WTC11 (cell line): ENCODE measurements at places on chromosomes 3 and 15. TPM values are rescaled to one million over a fixed set of nuclear protein-coding genes. Genes with fewer than 3 reads are reported as not detected.

GPR171 gene
- 0.17 to 0.32 TPM in 2 of 3 replicates, not detected in the other for total RNA-seq

DNAH12 gene
- 0.02 TPM in 1 of 3 replicates, not detected in the others for total RNA-seq

ADGRG7 gene
- total RNA-seq = not detected in 3 replicates

CMTM7 gene
- 19.9 to 24.0 TPM (median 23.4 TPM) in 3 replicates for total RNA-seq

FOXB1 gene
- total RNA-seq = 10.8 to 15.0 TPM (median 13.7 TPM) in 3 replicates

SST gene
- 0.32 to 0.70 TPM in 2 of 3 replicates, not detected in the other for total RNA-seq

HACD3 gene
- total RNA-seq = 95.9 to 116 TPM (median 114 TPM) in 3 replicates

XYLB gene
- 3.1 to 4.1 TPM (median 3.3 TPM) in 3 replicates for total RNA-seq

SCAPER gene
- 10.3 to 14.0 TPM (median 12.8 TPM) in 3 replicates for total RNA-seq

GOLGA6A gene
- total RNA-seq = 3.1 to 6.0 TPM (median 5.7 TPM) in 3 replicates

ZPLD1 gene
- not detected in 3 replicates for total RNA-seq

SAXO2 gene
- 1.9 to 3.8 TPM (median 2.7 TPM) in 3 replicates for total RNA-seq

NPHP3 gene
- 13.1 to 15.4 TPM (median 14.7 TPM) in 3 replicates for total RNA-seq

VPS18 gene
- 22.0 to 27.3 TPM (median 24.1 TPM) in 3 replicates for total RNA-seq

CIDEC gene
- not detected in 3 replicates for total RNA-seq

GPR149 gene
- 0.09 TPM in 1 of 3 replicates, not detected in the others for total RNA-seq

TRH gene
- 0.16 to 0.27 TPM (median 0.22 TPM) in 3 replicates for total RNA-seq

ITGA11 gene
- 0.11 to 0.60 TPM (median 0.15 TPM) in 3 replicates for total RNA-seq

OCA2 gene
- 0.27 to 0.39 TPM (median 0.27 TPM) in 3 replicates for total RNA-seq

ARGFX gene
- total RNA-seq = not detected in 3 replicates

CTXN2 gene
- total RNA-seq = 0.07 to 0.16 TPM (median 0.07 TPM) in 3 replicates

GNL3 gene
- 131 to 180 TPM (median 133 TPM) in 3 replicates for total RNA-seq

TMOD3 gene
- 37.0 to 40.6 TPM (median 38.8 TPM) in 3 replicates for total RNA-seq

LDHAL6B gene
- not detected in 3 replicates for total RNA-seq

CAMK2N2 gene
- 10.5 to 13.1 TPM (median 11.5 TPM) in 3 replicates for total RNA-seq

FOXL2 gene
- 0.82 to 1.6 TPM (median 1.4 TPM) in 3 replicates for total RNA-seq

CACNA2D3 gene
- total RNA-seq = 4.0 to 5.0 TPM (median 4.9 TPM) in 3 replicates

ELL3 gene
- 8.1 to 9.0 TPM (median 8.8 TPM) in 3 replicates for total RNA-seq

SMCO1 gene
- not detected in 3 replicates for total RNA-seq

AMOTL2 gene
- total RNA-seq = 76.9 to 85.4 TPM (median 79.9 TPM) in 3 replicates

C3orf49 gene
- total RNA-seq = not detected in 3 replicates

ECE2 gene
- 0.46 to 1.2 TPM (median 0.64 TPM) in 3 replicates for total RNA-seq

KNG1 gene
- total RNA-seq = 0.13 to 0.44 TPM (median 0.34 TPM) in 3 replicates

SLC2A2 gene
- 0.16 TPM in 1 of 3 replicates, not detected in the others for total RNA-seq

LRRIQ4 gene
- total RNA-seq = 0.09 to 0.34 TPM (median 0.18 TPM) in 3 replicates

TNNC1 gene
- 4.3 to 5.7 TPM (median 5.6 TPM) in 3 replicates for total RNA-seq

TICRR gene
- total RNA-seq = 33.7 to 37.4 TPM (median 33.8 TPM) in 3 replicates

DUOXA2 gene
- total RNA-seq = 0.11 TPM in 1 of 3 replicates, not detected in the others

SLC38A3 gene
- total RNA-seq = 0.90 to 1.6 TPM (median 1.3 TPM) in 3 replicates

RLBP1 gene
- not detected in 3 replicates for total RNA-seq

RAB6B gene
- 14.9 to 21.0 TPM (median 18.0 TPM) in 3 replicates for total RNA-seq

SENP8 gene
- 6.0 to 6.8 TPM (median 6.3 TPM) in 3 replicates for total RNA-seq

LNP1 gene
- 6.7 to 7.9 TPM (median 6.8 TPM) in 3 replicates for total RNA-seq

RSL24D1 gene
- 91.9 to 115 TPM (median 95.7 TPM) in 3 replicates for total RNA-seq
